ENCODE measurements at places on chromosomes 4 and X.

DNA sequence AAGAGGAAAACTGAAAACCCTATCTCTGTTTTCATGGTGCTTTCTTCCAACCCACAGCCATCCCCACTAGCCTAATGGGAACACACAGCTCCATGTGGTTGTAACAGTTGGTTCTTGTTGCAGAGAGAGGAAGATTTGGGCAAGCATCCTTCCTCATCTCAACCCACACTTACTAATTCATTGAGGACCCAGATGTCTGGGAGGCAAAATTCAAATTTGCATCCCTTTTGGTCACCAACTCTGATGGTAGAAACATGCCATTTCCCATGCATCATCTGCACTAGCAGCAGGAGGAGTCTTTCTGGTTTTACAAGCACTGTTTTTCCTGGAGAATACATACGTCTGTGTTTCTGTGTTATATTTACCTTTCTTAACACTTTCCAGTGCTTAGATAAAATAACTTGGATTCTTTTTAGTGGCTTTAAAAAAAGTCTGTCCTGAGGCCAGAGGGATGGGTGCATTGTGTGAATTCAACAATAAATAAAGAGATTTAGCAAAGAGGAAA, 301.0 kb downstream of the KCTD8 start:
- DNase-seq = no peak

DNA sequence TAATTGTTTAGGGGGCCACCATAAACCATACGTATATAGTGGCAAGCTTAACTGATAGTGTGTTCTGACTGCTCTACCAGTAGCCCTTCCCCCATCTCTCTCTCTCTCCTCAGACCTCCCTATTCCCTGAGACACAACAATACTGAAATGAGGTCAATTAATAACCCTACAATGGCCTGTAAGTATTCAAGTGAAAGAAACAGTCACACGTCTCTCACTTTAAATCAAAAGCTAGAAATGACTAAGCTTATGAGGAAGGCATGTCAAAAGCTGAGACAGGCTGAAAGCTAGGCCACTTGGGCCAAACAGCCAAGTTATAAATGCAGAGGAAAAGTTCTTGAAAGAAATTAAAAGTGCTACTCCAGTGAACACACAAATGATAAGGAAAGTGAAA, 78.0 kb downstream of the PRDM5 start:
- no peak for DNase-seq

GRCh38 chr4:53706422-53707032, 115.2 kb upstream of the LNX1 start:
- no peak for DNase-seq

GRCh38 chr4:3389233-3390215, 52.2 kb upstream of the HGFAC start:
- no peak for DNase-seq

GRCh38 chrX:2495595-2495994, 5.2 kb downstream of the DHRSX start:
- DNase-seq = no peak

DNA sequence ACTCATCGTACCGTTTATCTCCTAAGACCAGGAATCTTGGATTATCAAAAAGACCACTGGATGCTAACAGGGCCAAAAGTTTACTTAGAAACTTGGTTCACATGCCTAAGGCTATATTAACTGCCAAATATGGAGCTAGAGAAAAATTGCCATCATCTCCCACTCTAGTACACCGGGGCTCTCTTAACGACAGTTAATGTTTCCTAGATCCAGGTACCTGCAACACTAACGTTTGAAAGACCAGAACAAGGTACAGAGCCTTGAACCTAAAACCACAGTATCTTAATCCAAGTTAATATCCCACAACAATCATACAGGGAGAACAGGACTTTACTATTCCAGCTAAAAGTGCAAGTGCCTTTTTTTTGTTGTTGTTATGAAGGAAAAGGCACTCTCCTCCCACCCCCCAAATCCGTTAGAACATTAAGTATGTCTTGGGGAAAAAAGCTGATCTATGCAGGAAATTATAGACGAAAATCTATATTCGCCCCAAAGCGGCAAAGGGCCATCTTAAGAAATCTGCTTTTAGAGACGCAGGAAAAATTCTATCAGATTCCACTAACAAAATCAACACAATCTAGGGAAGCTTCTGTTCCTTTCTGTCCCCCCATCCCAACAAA, 1.3 kb downstream of the G3BP2 start:
- no peak for DNase-seq
